ENCODE measurements at places on chromosomes 2 and 18.
A peak's percentile ranks its signal among the peaks of the same experiment; 100 is the strongest.

- DNase-seq = no peak
These were observed 223.1 kb downstream of the CALCRL start for GRCh38 chr2:187224989-187225388.

- no peak for DNase-seq
These were observed 46.4 kb downstream of the RALB start for GRCh38 chr2:120299004-120299403.

DNA sequence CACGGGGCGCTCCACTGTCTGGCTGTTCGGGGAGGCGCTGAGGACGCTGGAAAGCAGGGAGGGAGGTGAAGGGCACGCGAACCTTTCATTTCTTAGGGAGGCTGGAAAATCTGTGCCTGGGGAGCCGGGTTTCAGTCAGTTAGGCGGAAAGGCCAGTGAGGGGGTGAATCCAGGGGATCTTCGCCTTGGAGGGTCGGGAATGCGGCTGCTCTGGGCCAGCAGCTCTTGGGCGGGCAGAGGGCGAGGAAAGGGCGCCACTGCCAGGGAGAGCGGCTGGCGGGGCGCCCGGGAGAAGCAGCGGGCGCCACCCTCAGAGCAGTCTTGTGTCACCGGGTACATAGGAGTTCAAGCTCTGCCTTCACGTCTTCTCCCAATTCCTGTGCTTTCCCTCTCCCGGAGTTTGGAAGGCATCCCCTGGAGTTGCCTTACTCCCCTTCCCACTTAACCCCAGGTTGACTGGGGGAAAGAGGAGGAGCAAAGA is 1.4 kb downstream of the CCDC85A start:
- DNase-seq = no peak

GRCh38 chr18:76495435-76496193 is 572 bp upstream of the ZNF516 start:
- peak; percentile 5 for DNase-seq

DNA sequence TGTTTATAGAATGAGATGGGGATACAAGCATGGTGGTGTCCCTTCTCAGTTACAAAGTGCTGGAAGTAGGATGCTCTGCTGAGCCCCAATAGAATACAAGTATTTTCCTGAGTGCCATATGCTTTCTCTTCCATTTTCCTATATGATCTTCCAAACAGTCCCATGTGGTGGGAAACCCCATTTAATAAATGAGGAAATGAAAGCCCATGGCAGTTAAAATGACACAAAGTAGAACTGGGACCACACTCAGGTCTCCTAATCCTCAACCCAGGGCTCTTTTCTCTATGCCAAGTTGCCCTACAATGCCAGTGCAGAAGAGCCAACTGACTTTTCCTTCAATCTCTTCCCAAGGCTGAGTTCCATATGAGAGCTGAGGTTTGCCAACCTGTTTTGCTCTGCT is 210.2 kb upstream of the FBXO11 start:
- DNase-seq = no peak

DNA sequence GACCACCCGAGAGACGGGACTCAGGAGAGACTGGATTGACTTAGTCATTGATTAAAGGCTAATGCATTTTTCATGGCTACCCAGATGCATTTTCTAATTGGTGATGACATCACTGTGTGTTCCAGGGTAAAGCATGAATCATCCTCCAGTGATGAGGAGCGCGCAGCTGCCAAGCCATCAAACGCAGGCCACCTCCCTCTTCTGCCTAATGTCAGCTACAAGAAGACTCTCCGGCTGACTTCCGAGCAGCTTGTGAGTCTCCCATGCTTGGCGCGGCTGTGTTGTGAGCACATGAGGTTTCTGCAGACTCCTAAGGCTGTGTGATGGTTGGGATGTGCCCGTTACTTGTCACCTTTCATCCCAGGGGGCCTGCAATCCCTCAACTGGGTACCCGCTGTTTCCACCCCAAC is 56.4 kb downstream of the LPIN1 start:
- DNase-seq = no peak

- no peak for DNase-seq
These were observed 44.4 kb upstream of the BZW1 start for GRCh38 chr2:200767111-200767885.

DNA sequence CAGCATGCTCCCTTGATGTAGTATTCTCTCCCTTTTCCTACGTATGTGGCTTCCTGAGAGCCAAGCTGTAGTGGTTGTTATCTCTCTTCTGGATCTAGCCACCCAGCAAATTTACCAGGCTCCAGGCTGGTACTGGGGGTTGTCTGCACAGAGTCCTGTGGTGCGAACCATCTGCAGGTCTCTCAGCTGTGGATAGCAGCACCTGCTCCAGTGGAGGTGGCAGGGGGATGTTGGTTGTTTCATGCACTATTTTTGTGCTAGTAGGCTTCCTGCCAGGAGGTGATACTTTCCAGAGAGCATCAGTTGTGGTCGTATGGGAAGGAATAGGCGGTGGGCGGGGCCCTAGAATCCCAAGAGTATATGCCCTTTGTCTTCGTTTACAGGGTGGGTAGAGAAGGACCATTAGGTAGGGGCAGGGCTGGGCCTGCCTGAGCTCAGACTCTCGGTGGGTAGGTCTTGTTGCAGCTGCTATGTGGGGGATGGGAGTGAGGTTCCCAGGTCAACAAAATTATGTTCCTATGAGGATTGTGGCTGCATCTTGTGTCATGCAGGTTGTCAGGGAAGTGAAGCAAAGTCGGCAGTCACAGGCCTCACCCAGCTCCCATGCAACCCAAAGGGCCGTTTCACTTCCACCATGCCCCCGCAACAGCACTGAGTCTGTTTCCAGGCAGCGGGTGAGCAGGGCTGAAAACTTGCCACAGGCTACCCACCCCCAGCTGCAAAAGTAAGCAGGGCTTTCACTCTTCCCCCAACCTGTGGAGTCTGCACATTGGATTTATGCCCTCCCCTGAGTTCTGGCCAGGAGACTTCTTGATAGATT is 1139.5 kb downstream of the BCL11A start:
- no peak for DNase-seq

DNA sequence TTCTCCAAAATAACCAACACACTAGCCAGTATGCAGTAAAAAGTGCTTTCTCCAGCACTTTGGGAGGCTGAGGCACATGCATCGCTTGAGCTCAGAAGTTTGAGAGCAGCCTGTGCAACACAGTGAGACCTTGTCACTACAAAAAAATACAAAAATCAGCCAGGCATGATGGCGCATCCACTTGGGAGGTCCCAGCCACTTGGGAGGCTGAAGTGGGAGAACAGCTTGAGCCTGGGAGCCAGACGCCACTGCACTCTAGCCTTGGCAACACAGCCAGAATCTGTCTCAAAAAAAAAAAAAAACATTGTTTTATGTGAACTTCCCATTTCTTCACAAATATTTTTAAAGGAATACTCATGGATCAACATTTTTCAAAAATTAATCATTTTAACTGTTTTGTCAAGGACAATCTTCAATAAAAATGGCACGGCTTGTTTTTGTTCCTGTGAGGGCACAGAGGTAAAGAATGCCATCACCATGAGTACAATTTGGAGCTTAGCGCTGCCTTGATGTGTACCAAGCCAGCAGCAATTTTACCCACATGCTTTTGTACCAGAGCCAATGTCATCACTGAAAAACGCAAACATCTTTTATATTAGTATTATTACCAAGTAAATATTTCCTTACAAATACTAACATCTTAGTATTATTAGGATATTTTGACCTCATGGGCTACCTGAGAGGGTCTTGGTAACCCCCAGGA is 26.7 kb downstream of the RAB1A start:
- DNase-seq = no peak

DNA sequence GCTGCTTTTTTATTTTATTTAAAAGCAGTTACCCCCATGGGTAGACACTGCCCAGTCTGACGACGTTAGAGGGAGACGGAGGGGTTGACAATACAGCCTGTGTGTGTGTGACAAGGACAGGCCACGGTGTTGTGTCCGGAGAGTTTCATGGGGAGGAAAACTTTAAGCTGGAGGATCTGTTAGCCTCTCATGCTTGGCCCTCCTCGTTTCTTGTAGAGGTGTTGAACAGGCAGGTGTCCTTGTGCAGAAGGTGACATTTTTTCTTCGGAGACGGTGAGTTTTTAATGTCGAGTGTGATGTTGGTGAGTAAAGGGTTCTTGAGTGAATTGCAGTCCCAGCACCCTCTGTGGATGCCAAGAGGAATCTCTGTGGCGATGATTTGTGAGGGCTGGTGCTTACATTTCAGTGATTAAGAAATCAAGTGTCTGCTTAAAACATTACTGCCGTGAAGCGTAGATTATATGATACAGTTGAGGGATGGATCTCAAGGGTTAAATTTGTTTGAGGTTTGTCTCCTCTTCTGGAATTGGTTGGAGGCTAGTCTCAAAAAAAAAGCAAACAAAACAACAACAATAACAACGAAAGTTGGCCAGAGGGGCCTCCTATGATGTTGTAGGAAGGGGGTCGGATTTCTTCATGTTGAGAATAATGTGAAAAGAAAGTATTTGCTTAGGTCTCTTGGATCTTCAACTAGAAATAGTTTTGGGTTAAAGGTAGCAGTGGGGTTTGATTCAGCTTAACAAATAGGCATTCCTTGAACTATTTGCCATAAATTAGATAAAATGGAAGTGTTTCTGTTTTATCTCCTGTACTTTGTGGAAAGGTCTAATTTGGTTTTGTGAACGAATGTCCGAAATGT is 1.6 kb downstream of the NCOA1 start:
- no peak for DNase-seq

- no peak for DNase-seq
These were observed 97.0 kb downstream of the CABLES1 start for GRCh38 chr18:23232331-23232730.

DNA sequence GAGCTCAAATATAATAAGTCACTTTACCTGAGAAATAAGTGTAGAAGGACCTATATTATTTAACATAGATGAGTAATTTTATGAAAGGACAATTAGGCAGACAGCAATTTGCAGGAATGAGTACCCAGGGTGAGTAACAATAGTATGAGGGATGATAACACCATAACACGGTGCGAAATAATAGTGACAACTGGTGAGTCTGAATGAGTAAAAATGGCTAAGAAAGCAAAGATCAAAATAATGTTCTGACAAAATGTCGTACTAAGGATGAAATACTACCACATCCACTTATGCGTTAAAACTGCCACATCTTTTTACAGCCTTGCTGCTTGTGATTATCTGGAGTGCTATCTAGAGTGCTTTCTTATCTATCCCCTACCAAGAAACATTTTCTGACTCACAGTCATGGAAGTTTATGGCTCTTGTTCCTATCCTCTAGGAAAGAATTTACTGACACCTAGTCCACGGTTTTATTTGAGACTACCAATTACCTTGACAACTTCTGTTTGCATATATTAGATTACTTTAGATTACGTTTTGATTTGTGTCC is 929.7 kb downstream of the LRP1B start:
- DNase-seq = no peak

DNA sequence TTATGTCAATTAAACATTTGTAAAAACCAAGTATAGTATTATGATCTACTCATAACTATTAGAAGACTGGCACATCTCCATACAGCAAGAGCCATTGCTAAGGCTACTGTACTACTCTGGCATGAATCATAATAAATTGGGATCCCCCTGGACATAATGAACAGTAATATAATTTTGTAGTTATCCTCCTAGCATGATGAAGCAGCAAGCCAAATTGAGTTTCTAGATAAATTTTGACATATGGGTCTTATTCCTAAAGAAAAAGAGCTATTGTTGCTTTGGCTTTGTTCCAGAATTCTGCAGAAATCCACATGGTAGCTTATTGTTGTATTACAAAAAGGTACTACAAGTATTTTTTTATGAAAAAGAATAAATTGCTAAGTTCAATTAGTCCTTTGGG is 204.3 kb downstream of the CAMKMT start:
- no peak for DNase-seq

DNA sequence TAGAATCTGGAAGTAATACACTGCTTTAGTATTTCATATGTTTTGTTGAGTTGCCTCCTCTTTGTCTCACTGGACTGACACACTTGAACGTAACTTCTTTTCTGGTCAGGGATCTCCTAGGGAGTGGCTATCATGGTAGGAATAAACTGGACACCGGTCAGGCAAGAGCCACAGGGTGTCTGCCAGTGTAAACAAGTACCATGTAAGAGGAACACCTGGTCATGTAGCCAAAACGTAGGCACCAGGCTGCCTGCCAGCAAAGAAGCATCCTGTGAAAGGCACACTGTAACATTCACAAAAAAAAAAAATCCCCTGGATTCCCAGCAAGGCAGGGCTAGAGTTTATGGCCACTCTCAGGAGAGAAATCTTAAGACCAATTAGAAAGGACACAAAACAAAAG is 372.8 kb upstream of the RND3 start:
- no peak for DNase-seq

- DNase-seq = no peak
These were observed 810.2 kb upstream of the LRATD1 start for GRCh38 chr2:13822365-13822764.

DNA sequence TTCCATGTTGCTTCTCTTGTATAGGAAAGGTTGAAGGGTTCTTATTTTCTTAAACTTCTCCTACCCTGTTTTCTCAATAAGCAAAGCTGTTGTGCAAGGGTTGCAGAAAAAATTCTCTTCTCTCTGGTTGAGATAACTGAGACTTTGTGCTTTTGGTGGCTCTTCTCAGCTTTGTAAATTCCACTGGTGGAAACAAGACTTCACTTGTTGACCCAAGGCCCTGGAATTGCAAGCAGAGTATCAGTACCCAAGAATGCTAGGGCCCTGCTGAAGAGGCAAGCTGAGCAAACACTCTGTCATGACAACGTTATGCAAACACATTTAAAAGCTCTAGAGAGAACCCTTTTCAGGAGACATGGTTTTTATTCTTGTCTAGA is 294.7 kb upstream of the EPAS1 start:
- DNase-seq = no peak

GRCh38 chr18:69992776-69993175 is 45.1 kb upstream of the CD226 start:
- no peak for DNase-seq

DNA sequence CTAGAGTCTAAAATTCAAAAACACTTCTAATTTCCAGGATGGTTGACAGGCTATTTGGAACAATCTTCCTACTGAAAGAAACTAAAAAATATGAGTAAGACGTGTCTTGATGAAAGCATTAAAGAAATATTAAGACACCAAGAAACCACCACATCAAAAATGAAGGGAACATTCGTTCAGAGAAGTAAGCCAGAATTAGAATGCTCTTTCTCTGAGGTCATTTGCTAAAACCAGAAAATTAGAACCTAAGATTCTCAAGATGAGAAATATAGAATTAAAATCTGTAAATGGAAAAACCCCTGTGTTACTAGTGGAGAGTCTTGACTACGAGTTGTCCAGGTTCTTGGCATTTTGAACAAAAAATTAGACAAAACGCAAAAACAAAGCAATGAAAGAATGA is 54.8 kb upstream of the YWHAQ start:
- DNase-seq = no peak

DNA sequence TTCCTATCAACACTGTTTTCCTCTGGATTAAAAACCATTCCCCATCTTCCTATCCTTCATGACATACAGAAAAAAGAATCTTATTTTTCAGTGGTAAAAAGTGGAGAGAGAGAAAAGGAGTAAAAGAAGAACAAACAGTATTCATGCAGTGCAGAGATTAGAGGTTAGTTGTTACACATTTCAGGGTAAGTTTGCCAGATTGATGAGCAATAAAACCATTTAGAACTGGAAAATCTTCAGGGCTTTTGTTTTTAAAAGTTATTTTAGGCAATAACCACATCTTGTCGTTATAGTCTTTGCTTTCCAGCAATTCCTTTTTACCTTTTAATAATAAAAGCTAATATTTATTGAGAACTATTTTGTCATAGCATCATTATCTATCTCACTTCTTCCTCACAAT is 104.5 kb downstream of the GPD2 start:
- DNase-seq = no peak

All from stimulated activated CD4-positive, alpha-beta T cell treated with anti-CD3 and anti-CD28 coated beads, Interleukin-12 subunit alpha, Interleukin-12 subunit beta, amount 100 ng/mL, for 4 hours (primary cell).